ENCODE measurements at places on chromosomes 5 and 9. TPM values are rescaled to one million over a fixed set of nuclear protein-coding genes. Genes with fewer than 3 reads are reported as not detected.

DNA sequence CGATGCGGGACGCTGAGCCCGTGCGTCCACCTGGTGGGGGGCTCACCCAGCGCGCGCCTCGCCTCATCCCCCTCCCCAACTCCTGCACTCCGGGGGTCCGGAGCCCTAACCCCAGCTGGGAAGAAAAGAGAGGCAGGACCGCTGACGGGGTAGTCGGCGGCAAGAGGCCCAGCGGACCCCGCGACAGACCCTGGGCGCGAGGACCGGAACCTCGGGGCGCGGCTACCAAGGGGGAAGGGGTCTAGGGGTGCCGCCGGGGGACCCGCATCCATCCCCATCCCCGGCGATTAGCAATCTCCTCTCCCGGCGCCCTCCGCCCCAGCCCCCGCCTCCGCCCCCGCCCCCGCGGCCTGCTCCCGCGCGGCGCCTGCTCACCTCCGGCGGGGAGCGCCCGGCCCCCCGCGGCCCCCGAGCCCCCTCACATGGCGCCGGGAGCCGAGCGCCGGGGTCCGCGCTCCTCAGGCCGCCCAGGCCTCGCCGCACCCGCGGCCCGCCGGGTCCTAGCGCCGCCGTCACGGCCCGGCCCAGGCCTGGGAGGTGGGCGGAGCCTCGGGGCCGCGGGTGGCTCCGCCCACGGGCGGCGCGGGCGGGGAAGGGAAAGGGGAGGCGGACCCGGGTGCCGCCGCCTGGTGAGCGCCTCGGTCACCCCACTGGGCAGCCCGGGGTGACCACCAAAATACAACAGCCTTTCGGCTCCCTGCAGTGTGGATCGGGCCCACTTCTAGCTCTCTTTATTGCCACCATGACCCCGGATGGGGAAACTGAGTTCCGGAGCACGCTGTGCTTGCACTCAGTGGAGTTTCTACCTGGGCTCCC is at the start of gene ST6GALNAC6:
ST6GALNAC6 (minus strand) TSS at position 476 of the 816 bp plus-strand sequence. CDS start 1,622 bp downstream, outside the sequence.
- peak within 1 kb of the TSS; percentile 91 for H3K4me3 ChIP-seq

- no peak overlapping the region for H3K4me3 ChIP-seq
- H3K27ac ChIP-seq = no peak overlapping the region
- H3K36me3 ChIP-seq = no peaks in the 10 kb centered on the region
Measured at GRCh38 chr5:119373449-119373858, 17.6 kb downstream of the TNFAIP8 start.

Gene SMIM33
- not detected for total RNA-seq

Gene FLT4
- total RNA-seq = not detected

Gene SPATA9
- total RNA-seq = 0.55 TPM

Gene FAM151B
- total RNA-seq = 1.7 TPM

All from PC-9 (cell line).